Aorta (tissue), 5 donors: ENCODE measurements at places on chromosomes 4 and X. TPM values are rescaled to one million over a fixed set of nuclear protein-coding genes. Genes with fewer than 3 reads are reported as not detected.

- no peak overlapping the region for H3K27ac ChIP-seq
- peaks cover 1% of the 10 kb centered on the region for H3K4me1 ChIP-seq
- DNase-seq, result no peak
Measured at GRCh38 chr4:79850626-79851025, 222.4 kb downstream of the ANTXR2 start.

DNA sequence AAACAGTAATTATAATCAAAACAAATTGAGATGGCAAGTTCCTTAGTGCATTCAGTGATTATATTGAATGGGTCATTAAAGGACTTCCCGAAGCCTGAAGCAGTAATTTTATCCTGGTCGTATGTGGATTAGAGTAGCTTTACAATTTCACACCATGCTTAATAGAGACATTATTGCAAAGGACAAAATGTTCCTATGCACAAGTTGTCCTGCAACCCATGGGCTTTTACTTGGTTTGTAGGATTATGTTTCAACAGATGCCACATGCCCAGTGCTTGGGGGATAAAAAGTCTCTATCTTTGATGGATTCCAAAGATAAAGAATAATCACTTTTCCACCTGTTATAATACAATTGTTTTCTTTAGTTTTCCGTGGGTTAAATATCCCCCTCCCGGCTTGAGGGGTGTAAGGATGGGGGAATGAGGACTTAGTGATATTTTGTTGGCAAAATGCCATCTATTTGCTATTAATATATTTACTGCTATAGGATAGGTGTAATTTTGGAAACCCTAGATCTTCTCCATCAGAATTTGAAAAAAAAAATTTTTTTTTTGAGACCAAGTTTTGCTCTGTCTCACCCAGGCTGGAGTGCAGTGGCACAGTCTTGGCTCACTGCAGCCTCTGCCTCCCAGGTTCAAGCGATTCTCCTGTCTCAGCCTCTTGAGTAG is 156.5 kb upstream of the ETNPPL start:
- H3K27me3 ChIP-seq, result no peaks in the 10 kb centered on the region
- H3K4me1 ChIP-seq, result no peaks in the 10 kb centered on the region
- DNase-seq, result no peak
- H3K4me3 ChIP-seq, result no peak overlapping the region

NMU gene
- not detected for total RNA-seq

NUDT10 gene
- total RNA-seq, result 2.7 TPM

AADAT gene
- total RNA-seq, result 7.2 TPM

GRCh38 chrX:153921511-153922446 is 4.3 kb downstream of the ARHGAP4 start:
- H3K27me3 ChIP-seq, result no peaks in the 10 kb centered on the region
- no peaks in the 10 kb centered on the region for H3K36me3 ChIP-seq
- no peak overlapping the region for H3K4me3 ChIP-seq
- no peak for DNase-seq
- no peaks in the 10 kb centered on the region for H3K4me1 ChIP-seq
- H3K27ac ChIP-seq, result no peak overlapping the region

DNA sequence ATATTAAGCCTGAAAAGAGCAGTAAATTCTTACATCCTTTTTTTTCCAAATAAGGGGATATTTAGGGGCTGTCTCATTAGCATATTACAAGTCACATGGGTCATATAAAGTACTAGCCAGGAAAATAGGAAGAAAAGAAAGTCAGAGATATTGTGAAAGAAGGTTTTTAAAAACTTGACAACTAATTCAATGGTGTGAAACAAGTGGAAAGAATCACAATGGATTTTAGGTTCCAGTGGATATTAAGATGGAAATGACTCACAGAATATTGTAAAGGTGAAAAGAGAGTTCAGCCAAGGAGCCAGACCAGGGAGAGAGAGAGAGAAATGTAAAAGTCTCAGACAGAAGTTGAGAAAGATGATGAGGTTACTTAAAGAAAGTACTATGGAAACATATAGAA is 297.2 kb downstream of the IQCM start:
- DNase-seq, result no peak
- H3K27me3 ChIP-seq, result no peaks in the 10 kb centered on the region
- H3K4me1 ChIP-seq, result no peaks in the 10 kb centered on the region
- H3K36me3 ChIP-seq, result no peaks in the 10 kb centered on the region
- H3K27ac ChIP-seq, result no peak overlapping the region

DNA sequence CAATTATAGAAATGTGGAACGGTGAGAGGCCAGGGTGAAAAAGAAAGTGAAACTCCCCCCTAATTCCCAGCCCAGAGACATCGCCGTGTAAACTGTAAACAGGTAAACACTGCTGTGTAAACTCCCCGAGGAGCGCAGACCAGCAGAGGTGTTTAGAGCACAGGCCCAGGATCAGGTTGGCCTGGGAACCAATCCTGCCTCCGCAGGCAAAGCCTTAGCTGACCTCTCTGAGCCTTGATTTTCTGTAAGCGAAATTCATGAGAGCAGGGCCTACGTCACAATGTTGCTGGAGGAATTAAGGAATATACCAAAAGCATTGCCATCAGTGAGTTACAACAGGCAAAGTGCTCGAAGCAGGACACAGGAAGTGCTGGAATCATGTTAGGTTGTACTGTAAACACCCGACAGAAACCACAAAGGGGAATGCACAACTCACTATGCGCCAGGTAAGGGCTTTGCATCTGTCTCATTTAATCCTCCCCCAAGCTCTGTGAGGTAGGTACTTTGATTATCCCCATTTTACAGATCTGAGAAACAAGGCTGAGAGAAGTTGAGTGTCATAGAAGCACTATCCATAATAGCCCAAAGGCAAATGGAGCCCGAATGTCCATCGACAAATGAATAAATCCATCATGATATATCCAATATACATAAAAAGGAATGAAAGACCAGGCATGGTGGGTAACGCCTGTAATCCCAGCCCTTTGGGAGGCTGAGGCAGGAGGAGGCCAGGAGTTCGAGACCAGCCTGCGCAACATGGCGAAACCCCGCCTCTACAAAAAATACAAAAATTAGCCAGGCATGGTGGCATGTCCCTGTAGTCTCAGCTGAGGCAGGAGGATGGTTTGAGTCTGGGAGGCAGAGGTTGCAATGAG is 30.7 kb upstream of the KIAA0232 start:
- no peaks in the 10 kb centered on the region for H3K27me3 ChIP-seq
- no peak overlapping the region for H3K4me3 ChIP-seq
- H3K36me3 ChIP-seq, result no peaks in the 10 kb centered on the region
- H3K4me1 ChIP-seq, result no peaks in the 10 kb centered on the region
- DNase-seq, result no peak

GCNA gene
- total RNA-seq, result 1.9 TPM

TCEAL2 gene
- total RNA-seq, result 21.4 TPM

DNA sequence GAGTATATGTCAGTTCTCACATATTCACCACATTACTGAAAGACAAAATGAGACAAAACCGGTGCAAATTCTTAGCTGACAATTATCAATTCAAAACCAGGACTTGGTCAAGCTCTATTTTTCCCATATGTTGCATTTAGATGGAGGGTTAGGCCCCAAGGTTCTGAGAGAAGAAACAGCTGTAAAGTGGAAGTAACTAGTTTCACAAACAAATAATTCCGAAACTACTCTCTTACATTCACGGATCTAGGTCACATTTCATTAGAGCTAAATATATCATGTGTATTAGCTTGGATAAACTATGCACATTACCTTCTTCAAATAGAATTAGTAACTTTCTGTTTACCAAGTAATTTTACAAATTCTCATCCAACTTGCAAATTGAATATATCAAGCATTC is 3.7 kb upstream of the GABRA2 start:
- H3K27me3 ChIP-seq, result no peaks in the 10 kb centered on the region
- H3K27ac ChIP-seq, result no peak overlapping the region
- no peaks in the 10 kb centered on the region for H3K4me1 ChIP-seq
- DNase-seq, result no peak

DNA sequence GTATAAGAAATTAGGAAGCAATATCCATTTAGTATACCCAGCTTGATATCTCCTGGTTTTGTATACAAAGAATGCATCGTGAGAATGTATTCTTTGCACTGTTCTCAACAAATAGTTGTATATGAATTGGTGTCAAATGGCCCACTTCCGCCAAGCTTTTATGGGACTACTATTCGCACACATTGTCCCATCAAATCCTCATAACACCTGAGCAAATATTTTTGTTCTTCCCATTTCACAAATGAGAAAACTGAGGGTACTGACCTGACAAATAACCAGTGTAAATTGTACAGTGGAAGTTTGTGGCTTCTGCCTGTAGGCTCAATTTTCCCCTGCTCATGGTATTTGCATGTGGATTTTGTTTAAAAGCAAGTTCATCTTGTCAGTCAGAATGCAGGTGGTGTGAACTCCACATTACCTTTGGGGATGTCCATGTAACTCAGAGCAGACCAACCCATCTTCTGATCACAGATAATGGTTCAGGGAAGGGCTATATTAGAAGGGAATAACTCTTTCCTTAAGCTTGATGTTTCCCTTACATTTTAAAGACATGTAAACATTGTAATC is 51.5 kb upstream of the FAM241A start:
- H3K4me3 ChIP-seq, result no peak overlapping the region
- no peaks in the 10 kb centered on the region for H3K36me3 ChIP-seq
- H3K27me3 ChIP-seq, result no peaks in the 10 kb centered on the region
- no peaks in the 10 kb centered on the region for H3K4me1 ChIP-seq

GRCh38 chr4:67764183-67764582 is 10.0 kb upstream of the GNRHR start:
- no peak overlapping the region for H3K4me3 ChIP-seq
- no peak for DNase-seq
- H3K4me1 ChIP-seq, result no peaks in the 10 kb centered on the region
- H3K36me3 ChIP-seq, result no peaks in the 10 kb centered on the region

GRCh38 chr4:128471576-128471975 is 184.0 kb upstream of the PGRMC2 start:
- no peaks in the 10 kb centered on the region for H3K4me1 ChIP-seq
- no peaks in the 10 kb centered on the region for H3K36me3 ChIP-seq
- no peak overlapping the region for H3K4me3 ChIP-seq
- H3K27me3 ChIP-seq, result no peaks in the 10 kb centered on the region
- no peak overlapping the region for H3K27ac ChIP-seq

GRCh38 chrX:121103381-121103780 is 56.0 kb downstream of the GLUD2 start:
- no peak overlapping the region for H3K4me3 ChIP-seq
- H3K4me1 ChIP-seq, result no peaks in the 10 kb centered on the region
- no peaks in the 10 kb centered on the region for H3K27me3 ChIP-seq
- DNase-seq, result no peak
- no peaks in the 10 kb centered on the region for H3K36me3 ChIP-seq

DNA sequence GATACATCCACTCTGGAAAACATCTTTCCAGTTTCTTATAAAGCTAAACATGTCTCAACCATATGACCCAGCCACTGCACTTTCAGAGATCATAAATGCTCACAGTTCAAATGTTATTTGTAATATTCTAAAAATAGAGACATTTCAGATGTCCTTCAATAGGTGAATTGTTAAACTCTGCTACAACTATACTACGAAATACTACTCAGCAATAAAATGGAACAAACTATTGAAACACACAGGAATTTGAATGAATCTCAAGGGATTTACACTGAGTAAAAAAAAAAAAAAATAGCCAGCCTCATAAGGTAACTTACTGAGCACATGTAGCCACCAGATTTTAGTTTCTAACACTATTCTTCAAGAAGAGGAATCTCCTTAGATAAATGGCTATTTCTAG is 253.9 kb downstream of the PCDH18 start:
- no peak for DNase-seq
- no peaks in the 10 kb centered on the region for H3K36me3 ChIP-seq
- H3K27me3 ChIP-seq, result no peaks in the 10 kb centered on the region
- no peak overlapping the region for H3K4me3 ChIP-seq
- H3K27ac ChIP-seq, result no peak overlapping the region
- H3K4me1 ChIP-seq, result no peaks in the 10 kb centered on the region

FGFBP2 gene
- total RNA-seq, result 0.84 TPM

GASK1B gene
- total RNA-seq, result 116 TPM

USP46 gene
- 23.7 TPM for total RNA-seq

STK26 gene
- 6.5 TPM for total RNA-seq

- H3K4me3 ChIP-seq, result no peak overlapping the region
- H3K27me3 ChIP-seq, result peaks cover 4% of the 10 kb centered on the region
- no peak for DNase-seq
- no peaks in the 10 kb centered on the region for H3K36me3 ChIP-seq
Measured at GRCh38 chr4:140291259-140291658, 82.2 kb upstream of the SCOC start.

MAGEB1 gene
- not detected for total RNA-seq

DNA sequence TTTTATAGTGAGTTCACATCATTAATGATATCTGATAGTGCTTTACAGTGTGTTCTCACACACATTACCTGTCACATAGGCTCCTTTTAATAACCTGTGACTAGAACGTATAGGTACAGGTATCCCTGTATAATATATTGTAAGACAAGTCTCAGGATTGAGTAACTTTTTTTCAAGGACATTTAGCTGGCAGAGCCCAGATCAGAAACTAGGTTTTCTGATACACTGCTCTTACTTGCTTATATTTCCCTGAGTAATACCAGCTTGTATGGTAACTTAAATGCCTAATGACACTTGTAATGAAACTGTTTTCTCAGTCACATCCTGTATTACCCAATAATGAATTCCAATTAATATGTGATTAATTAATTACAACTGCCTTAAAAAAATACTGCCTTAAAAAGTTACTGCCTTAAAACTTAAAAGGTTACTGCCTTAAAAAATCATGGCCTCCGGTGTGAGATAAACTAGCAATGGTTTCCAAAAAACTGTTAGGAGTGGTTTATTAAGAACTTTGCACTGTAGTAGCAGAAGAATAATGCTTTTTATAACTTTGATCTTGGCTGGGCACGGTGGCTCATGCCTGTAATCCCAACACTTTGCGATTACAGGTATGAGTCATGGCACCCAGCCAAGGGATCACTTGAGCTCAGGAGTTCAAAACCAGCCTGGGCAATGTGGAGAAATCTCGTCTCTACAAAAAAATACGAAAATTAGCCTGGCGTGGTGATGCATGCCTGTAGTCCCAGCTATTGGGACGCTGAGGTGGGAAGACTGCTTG is 11.9 kb downstream of the COPS4 start:
- H3K36me3 ChIP-seq, result peaks cover 3% of the 10 kb centered on the region
- no peaks in the 10 kb centered on the region for H3K27me3 ChIP-seq

GAGE1 gene
- total RNA-seq, result not detected

UGT8 gene
- 0.78 TPM for total RNA-seq

TLR1 gene
- total RNA-seq, result 18.1 TPM

DNA sequence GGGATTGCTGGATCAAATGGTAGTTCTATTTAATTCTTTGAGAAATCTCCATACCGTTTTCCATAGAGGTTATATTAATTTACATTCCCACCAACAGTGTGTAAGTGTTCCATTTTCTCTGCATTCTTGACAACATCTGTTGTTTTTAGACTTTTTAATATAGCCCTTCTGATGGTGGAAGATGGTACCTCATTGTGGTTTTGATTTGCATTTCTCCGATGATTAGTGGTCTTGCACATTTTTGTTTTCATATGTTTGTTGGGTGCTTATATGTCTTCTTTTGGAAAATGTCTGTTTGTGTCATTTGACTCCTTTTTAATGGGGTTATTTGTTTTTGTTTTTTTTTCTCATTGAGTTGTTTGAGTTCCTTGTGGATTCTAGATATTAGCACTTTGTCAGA is 75.3 kb upstream of the PUDP start:
- H3K4me1 ChIP-seq, result no peaks in the 10 kb centered on the region
- H3K4me3 ChIP-seq, result no peak overlapping the region
- H3K36me3 ChIP-seq, result no peaks in the 10 kb centered on the region
- H3K27me3 ChIP-seq, result no peaks in the 10 kb centered on the region

- H3K36me3 ChIP-seq, result no peaks in the 10 kb centered on the region
- H3K4me1 ChIP-seq, result no peaks in the 10 kb centered on the region
- no peak overlapping the region for H3K4me3 ChIP-seq
- no peak for DNase-seq
- H3K27me3 ChIP-seq, result no peaks in the 10 kb centered on the region
Measured at GRCh38 chr4:10730590-10730989, 46.0 kb upstream of the CLNK start.
